ENCODE measurements at places on chromosomes 1 and 21.

DNA sequence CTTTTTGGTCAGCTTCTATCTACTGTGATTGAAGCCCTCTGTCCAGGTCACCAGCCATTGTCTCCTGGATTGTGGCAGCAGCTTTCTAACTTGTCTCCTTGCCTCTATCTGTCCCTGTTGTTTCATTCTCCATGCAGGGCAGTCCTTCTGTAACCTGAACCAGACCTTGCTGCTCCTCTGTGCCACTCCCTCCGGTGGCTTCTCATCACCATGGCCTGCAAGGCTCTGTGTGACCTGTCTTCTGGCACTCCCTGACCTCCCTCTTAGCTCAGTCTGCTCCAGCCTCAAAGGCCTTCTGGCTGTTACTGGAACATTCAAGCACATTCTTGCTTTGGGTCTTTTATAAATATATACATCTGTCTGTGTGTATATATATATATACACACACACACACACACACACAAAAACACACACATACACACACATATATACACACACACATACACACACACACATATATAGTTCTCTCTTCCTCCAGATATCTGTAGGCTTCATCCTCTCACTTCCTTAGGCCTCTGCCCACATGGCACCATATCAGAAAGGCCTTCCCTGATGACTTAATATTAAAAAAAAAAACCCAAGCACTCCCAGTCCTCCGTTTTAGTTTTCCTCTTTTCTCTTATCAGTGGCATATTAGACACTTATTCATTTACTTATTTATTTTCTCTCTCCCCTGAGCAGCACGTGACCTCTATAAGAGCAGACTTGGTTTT lies 21.2 kb upstream of the JUN start:
- peak; percentile 10 for DNase-seq

DNA sequence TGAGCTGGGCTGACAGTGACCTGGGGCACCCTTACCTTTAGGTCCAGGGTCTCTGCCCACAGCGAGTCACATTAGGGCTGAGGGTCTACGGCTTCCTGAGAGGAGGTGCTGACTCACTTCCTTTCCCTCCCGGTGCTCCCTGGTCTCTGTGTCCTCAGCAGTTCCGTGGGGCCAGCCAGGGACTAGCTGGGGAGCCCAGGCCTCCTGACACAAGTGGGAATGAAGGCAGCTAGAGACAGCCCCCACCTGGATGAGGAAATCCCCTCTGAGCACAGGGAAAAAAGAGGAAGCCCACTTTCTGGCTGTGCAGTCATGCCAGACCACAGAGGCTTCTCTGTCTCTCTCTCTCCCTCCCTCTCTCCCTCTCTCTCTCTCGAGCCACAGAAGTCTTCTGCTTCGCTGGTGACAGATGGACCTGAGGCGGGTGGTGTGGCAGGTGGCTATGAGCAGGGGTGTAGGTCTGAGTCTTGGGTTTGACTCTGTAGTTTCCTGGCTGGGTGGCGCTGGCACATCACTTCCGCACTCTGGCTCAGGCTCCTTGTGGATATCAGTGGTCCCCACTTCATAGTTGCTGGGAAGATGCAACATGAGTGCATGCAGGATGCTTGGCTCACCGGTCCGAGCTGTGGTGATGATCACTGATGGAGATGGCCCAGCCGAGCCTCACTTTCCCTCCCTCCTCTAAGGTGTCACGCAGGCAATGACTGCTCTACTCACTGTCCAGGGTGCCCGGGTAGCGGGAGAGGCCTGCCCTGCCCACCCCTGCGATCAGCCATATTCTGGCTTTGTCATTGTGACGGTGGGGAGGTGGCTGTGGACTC lies 3.5 kb downstream of the SLC66A1 start:
- DNase-seq: peak; percentile 72

- no peak for DNase-seq
These were observed 99.4 kb downstream of the TEX35 start for GRCh38 chr1:178612261-178612660.

GRCh38 chr1:99527078-99527477 lies 118.8 kb upstream of the PALMD start:
- no peak for DNase-seq

DNA sequence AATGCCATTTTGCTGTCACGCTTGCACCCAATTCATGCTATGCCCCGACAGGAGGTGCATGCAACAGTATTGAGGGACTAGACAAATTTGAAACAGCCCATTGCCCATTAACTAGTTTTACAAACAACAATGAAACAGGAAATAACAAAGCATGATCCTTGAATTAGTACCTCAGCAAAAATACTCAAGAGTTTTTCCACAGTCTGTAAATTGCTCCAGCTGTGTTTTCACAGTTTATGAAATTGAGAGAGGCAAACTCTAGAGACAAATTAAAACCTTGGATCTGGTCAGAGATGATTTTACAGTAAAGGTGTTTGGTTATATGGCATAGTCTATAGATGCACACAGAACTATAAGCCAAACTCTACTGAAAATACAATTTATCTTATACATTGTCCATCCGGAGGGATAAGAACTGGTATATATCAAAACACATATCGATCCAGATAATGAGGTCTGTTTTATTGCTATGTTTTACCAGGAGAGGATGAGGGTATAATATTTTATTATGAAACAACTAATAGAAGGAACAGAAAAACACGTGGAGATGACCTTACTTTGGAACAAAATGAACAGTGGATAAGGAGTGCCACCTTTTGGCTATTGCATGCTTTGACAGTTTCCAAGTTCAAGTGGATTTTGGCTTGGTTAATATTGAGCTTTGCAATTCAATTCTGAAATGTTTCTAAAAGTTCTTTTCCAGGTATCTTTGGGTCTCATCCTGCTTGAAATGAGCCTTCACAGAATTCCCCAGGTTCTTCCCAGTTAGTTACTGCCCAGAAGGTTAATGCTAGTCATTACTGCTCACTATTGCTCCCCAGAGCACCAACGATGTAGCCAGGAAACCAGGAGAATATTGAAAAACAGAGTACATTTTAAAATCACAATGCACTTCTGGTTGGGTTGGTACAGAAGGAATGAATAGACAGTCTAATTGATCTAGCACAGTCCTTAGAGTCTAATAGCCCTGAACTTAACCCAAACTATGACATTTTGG lies 45.7 kb downstream of the ZC3H11B start:
- no peak for DNase-seq

All from GM06990 (cell line).